Aorta (tissue), 5 donors: ENCODE measurements at places on chromosomes 1 and 21.

DNA sequence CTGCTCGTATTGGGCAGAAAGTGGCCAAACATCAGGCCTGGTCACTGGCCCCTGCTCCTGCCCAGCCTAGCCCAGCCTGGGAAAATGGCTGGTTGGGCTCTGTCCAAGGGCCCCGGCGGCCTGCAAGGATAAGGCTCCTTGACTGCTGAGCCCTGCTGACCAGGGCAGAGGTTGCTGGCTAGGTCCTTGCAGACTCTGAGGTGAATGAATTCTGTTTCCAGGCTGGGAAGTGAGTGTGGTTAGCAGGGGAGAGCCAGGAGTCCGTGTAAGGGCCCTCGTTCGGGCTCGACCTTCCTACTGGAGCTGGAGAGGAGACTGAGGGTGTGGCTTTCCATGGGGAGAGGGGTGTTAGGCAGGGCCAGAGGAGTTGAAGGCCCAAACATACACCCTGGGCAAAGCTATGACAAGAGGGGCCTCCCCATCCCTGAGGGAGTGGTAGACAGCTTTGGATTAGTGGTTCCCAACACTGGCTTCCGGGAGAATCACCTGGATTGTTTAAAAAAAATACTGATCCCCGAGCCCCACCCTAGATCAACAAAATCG lies 20.6 kb downstream of the CSF1 start:
- DNase-seq, result peak; percentile 95
- no peak overlapping the region for H3K4me3 ChIP-seq
- H3K4me1 ChIP-seq, result no peaks in the 10 kb centered on the region

DNA sequence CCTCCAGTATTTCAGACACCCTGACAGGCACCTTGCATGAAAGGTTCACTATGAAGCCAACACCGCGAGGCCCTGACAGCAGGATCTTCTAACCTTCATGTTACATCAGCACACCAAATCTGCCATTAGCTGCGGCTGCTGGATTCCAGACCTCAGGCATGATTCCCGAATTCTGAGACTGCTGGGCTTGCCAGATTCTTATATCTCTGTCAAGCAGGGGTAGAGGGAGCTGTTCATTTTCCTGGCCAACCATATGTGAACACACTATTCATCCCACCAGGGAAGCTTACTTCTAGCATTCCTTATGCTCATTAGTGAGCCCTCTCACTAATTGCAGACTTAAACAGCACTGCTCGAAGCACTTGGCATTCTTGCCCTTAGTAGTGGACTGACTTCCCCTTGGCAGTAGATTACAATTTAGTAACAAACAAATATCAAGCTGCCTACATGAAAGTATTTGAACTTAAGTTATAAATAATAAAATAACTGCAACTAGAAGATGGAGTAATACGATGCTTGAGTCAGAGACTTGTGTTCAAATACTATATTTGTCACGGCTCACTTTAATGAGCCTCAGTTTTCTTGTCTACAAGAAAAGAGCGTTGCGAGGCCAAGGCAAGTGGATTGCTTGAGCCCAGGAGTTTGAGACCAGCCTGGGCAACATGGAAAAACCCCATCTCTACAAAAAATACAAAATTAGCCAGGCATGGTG lies 43.3 kb downstream of the NID1 start:
- H3K4me3 ChIP-seq, result no peak overlapping the region
- no peaks in the 10 kb centered on the region for H3K27me3 ChIP-seq
- no peaks in the 10 kb centered on the region for H3K4me1 ChIP-seq
- DNase-seq, result no peak
- peaks cover 3% of the 10 kb centered on the region for H3K36me3 ChIP-seq

GRCh38 chr1:77279929-77280328 lies 1.9 kb upstream of the AK5 start:
- H3K36me3 ChIP-seq, result no peaks in the 10 kb centered on the region
- no peak overlapping the region for H3K4me3 ChIP-seq
- H3K27me3 ChIP-seq, result no peaks in the 10 kb centered on the region

GRCh38 chr1:53550201-53550741 lies 91.1 kb downstream of the DMRTB1 start:
- H3K27ac ChIP-seq, result no peak overlapping the region
- no peaks in the 10 kb centered on the region for H3K4me1 ChIP-seq
- H3K4me3 ChIP-seq, result no peak overlapping the region
- no peaks in the 10 kb centered on the region for H3K27me3 ChIP-seq
- peak; percentile 69 for DNase-seq

- no peak overlapping the region for H3K27ac ChIP-seq
- no peaks in the 10 kb centered on the region for H3K4me1 ChIP-seq
- no peak overlapping the region for H3K4me3 ChIP-seq
- H3K36me3 ChIP-seq, result no peaks in the 10 kb centered on the region
- peak; percentile 74 for DNase-seq
Observed at GRCh38 chr1:179814546-179814838, 63.1 kb downstream of the TOR1AIP2 start.
